Dermis microvascular lymphatic vessel endothelial cell (primary cell): ENCODE measurements at places on chromosomes 7 and 10. TPM values are rescaled to one million over a fixed set of nuclear protein-coding genes. Genes with fewer than 3 reads are reported as not detected.

Gene DRGX
- not detected in 2 replicates for total RNA-seq

Gene CD36
- total RNA-seq: 151 and 259 TPM in 2 replicates

Gene FAM180A
- not detected in 2 replicates for total RNA-seq

Gene NKX2-3
- total RNA-seq: not detected in 2 replicates

Gene HYAL4
- 0.39 and 1.0 TPM in 2 replicates for total RNA-seq

Gene NEUROD6
- total RNA-seq: not detected in 2 replicates

Gene HTRA1
- 60.7 and 80.4 TPM in 2 replicates for total RNA-seq

Gene TAS2R3
- total RNA-seq: 0.26 and 0.89 TPM in 2 replicates
